ENCODE measurements at places on chromosomes 5 and 9. TPM values are rescaled to one million over a fixed set of nuclear protein-coding genes. Genes with fewer than 3 reads are reported as not detected.

- DNase-seq, result no peak
These were observed 212.3 kb upstream of the MPDZ start for GRCh38 chr9:13491493-13492424.

DNA sequence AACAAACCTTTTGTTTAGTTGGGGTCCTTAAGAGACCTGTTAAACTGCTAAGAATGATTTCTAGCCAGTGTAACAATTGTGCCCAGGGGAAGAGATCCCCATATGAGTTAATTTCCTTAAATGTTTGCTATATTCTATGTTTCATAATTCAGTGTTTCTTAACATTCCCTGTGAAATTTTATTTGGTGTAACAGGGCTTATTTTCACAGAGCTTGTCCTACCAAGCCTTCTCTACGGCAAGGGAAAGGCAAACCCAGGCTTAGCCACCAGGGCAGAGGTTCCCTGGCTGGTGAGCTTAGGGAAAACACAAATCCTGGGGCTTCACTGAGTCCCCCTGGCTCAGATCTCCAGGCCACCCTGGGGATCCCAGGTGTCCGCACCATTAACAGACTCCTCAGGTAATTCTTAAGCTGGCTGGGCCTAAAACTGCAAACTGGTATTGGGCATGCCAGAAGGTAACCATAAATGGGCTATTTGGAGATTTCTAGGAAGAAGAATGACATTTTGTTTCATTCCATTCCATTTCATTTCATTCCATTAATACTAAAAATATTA, 17.0 kb upstream of the LCP2 start:
- no peak for DNase-seq

DNA sequence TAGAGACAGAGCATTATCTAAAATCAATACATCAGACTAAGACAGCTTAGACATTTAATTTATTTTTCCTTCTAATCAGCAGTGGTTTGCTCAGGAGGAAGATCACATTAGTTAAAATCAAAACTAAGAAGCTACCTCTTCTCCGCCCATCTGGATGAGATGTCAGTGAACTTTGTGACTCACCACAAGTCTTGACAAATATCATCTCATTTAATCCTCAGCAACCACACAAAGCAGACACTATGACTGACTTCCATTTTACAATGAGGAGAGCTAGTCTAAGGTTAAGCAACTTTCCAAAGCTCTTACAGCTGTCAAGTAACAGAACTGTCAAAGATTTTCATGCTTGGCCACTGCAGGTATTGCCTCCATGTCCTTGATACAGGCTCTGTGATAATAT, 289.5 kb downstream of the DEPDC1B start:
- DNase-seq, result no peak

GRCh38 chr9:2798423-2798822, 45.5 kb downstream of the PUM3 start:
- DNase-seq, result no peak

CCNJL gene
- not detected for total RNA-seq

NR6A1 gene
- 0.53 TPM for total RNA-seq

OCLN gene
- total RNA-seq, result 0.53 TPM

All from ascending aorta (tissue), 2 donors.